ENCODE measurements at places on chromosomes 11 and 22. TPM values are rescaled to one million over a fixed set of nuclear protein-coding genes. Genes with fewer than 3 reads are reported as not detected.

GRCh38 chr22:26671317-26672059 lies 14.1 kb downstream of the MIAT start:
- peaks cover 7% of the 10 kb centered on the region for H3K4me1 ChIP-seq
- no peak for DNase-seq
- no peak overlapping the region for H3K27ac ChIP-seq
- no peaks in the 10 kb centered on the region for H3K36me3 ChIP-seq
- no peaks in the 10 kb centered on the region for H3K27me3 ChIP-seq

The FREY1 gene
- total RNA-seq: 2.7 TPM

The OR5P2 gene
- not detected for total RNA-seq

The PRDX5 gene
- 500 TPM for total RNA-seq

The ACTN3 gene
- total RNA-seq: 189 TPM

The KCNJ11 gene
- total RNA-seq: 17.0 TPM

GRCh38 chr11:113587308-113587739 lies 112.1 kb upstream of the DRD2 start:
- H3K27ac ChIP-seq: no peak overlapping the region
- DNase-seq: peak; percentile 2
- H3K4me1 ChIP-seq: no peaks in the 10 kb centered on the region
- no peaks in the 10 kb centered on the region for H3K36me3 ChIP-seq

The DBX1 gene
- total RNA-seq: not detected

DNA sequence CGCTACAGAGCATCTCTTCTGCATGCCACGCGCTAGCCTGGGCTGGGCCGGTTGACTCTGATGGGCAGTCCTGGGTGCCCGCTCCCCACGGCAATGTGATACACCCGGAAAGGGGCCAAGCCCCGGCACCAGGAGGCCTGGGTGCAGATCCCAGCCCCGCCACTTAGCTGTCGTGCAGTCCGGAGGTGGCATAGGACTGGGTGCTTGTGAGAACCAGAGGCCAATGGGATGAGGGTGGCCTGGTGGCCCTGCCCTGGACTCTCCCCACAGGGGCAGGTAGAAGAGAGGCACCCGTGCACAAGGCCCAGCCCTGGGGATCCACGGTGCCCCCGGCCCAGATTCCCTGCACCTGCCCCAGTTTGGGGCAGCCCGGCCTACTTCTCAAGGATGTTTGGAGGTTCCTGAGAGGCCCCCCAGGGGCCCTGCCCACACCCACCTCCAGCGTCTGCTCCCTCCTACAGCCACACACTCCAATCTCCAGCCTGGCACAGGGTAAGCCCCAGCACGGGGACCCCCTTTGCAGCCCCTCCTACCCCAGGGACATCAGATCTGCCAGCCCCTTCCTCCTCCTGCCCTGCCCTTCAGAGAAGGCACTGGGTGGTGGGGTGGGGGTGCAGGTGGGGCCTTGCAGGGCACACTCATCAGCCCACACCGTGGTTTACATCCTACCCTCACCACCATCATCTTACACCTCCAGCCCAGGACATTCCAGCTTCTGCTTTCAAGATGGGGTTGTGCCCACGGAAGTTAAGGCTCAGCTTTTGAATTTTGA lies 66.9 kb downstream of the CYTH4 start:
- no peak overlapping the region for H3K4me3 ChIP-seq
- no peak overlapping the region for H3K27ac ChIP-seq
- no peaks in the 10 kb centered on the region for H3K36me3 ChIP-seq
- peaks cover 6% of the 10 kb centered on the region for H3K27me3 ChIP-seq
- no peaks in the 10 kb centered on the region for H3K4me1 ChIP-seq
- no peak for DNase-seq

DNA sequence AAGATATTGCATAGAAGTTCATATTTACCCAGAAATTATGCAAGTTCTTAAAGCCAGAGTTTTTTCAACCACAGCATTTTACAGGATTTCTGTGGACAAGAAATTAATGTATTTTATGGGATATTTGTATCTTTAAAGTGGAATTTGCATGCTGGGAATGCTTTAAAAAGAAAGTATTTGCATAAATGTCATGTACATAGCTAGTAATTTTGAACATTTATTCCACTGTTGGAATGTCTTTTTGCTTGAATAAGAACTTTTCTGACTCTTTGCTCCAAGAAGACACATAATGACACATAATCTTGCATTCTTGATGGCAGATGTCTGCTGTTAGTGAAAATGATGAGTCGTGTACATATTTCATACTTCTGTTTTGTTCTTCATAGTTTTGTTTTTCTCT lies 66.6 kb downstream of the ATXN10 start:
- H3K27ac ChIP-seq: no peak overlapping the region
- DNase-seq: no peak
- peaks cover 38% of the 10 kb centered on the region for H3K36me3 ChIP-seq
- no peaks in the 10 kb centered on the region for H3K4me1 ChIP-seq
- no peak overlapping the region for H3K4me3 ChIP-seq

The MOGAT2 gene
- 0.21 TPM for total RNA-seq

- H3K4me3 ChIP-seq: peak overlapping the region; percentile 24
- peak overlapping the region; percentile 92 for H3K27ac ChIP-seq
- no peaks in the 10 kb centered on the region for H3K36me3 ChIP-seq
- no peak for DNase-seq
Observed at GRCh38 chr22:36065462-36065774, 36.8 kb upstream of the RBFOX2 start.

- no peaks in the 10 kb centered on the region for H3K4me1 ChIP-seq
- H3K27ac ChIP-seq: no peak overlapping the region
- H3K36me3 ChIP-seq: no peaks in the 10 kb centered on the region
Observed at GRCh38 chr11:103453915-103454709, 344.9 kb downstream of the DYNC2H1 start.

DNA sequence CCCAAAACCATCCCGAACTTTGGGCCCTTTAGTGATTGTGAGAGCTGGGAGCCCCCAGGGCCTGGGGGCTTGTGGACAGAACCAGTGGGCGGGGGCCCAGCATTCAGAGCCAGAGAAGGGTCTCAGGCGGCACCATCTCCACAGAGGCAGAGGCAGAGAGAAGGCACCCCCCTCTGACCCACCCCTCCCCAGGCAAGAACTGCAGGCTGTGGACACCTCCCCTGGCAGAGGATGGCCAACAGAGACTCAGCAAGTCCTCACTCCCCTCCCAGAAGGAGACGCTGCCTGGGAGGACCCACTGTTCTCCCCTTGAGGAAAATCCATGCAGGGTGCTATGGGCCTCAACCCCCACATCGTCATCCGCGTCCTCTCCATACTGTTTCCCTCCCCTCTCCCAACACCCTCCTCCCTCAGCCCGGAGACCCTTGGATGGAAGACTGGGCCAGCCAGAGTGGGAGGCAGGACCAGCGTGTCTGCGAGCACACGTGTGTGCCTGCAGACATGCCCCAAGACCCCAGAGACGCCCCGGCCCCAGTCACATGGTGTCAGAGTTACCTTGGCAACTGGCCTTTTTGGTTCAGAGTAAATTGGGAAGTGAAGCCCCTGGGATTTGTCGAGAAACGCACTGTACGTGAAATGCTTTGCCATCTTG lies 42.6 kb downstream of the KCNC1 start:
- H3K4me1 ChIP-seq: no peaks in the 10 kb centered on the region
- no peaks in the 10 kb centered on the region for H3K36me3 ChIP-seq
- no peak overlapping the region for H3K27ac ChIP-seq

DNA sequence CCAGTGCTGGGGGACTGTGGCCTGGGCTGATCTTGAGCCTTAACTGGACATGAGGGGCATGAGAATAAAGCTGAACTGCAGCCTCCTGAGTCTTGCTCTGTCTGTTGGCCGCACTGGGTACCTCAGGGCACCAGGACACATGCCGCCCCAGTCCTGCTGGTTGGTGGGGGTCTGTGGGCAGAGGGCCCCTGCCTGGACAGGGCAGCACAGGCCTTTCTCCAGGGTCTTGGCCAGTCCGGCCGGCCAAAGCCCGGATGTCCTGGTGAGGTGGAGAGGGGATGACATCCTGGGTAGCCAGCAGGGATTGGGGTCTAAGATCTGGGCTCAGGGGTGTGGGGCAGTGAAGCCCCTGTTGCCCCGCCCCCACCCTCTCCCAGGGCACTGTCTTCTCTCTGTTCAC lies 1.5 kb upstream of the RPS6KA4 start:
- no peaks in the 10 kb centered on the region for H3K27me3 ChIP-seq
- no peak overlapping the region for H3K4me3 ChIP-seq
- peaks cover 22% of the 10 kb centered on the region for H3K4me1 ChIP-seq
- peaks cover 3% of the 10 kb centered on the region for H3K36me3 ChIP-seq
- no peak for DNase-seq

GRCh38 chr11:124071623-124071948 lies 30.5 kb upstream of the OR10G7 start:
- no peaks in the 10 kb centered on the region for H3K36me3 ChIP-seq
- no peak overlapping the region for H3K4me3 ChIP-seq

GRCh38 chr22:23147617-23148387 lies 2.5 kb downstream of the RAB36 start:
- no peaks in the 10 kb centered on the region for H3K4me1 ChIP-seq
- H3K4me3 ChIP-seq: no peak overlapping the region
- no peak for DNase-seq
- no peaks in the 10 kb centered on the region for H3K27me3 ChIP-seq

The SOX6 gene
- 9.6 TPM for total RNA-seq

DNA sequence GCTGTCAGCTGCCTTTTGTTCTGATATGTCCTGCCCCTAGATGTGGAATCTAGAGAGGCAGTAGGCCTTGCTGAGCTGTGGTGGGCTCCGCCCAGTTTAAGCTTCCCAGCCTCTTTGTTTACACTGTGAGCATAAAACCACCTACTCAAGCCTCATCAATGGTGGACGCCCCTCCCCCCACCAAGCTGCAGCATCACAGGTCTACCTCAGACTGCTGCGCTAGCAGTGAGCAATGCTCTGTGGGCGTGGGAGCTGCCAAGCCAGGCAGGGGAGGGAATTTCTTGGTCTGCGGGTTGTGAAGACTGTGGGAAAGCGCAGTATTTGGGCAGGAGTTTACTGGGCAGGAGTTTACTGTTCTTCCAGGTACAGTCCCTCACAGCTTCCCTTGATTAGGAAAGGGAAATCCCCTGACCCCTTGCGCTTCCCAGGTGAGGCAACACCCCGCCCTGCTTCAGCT lies 98.5 kb downstream of the SMCO4 start:
- no peaks in the 10 kb centered on the region for H3K36me3 ChIP-seq
- no peaks in the 10 kb centered on the region for H3K4me1 ChIP-seq
- no peak overlapping the region for H3K4me3 ChIP-seq
- peak; percentile 23 for DNase-seq
- no peak overlapping the region for H3K27ac ChIP-seq

DNA sequence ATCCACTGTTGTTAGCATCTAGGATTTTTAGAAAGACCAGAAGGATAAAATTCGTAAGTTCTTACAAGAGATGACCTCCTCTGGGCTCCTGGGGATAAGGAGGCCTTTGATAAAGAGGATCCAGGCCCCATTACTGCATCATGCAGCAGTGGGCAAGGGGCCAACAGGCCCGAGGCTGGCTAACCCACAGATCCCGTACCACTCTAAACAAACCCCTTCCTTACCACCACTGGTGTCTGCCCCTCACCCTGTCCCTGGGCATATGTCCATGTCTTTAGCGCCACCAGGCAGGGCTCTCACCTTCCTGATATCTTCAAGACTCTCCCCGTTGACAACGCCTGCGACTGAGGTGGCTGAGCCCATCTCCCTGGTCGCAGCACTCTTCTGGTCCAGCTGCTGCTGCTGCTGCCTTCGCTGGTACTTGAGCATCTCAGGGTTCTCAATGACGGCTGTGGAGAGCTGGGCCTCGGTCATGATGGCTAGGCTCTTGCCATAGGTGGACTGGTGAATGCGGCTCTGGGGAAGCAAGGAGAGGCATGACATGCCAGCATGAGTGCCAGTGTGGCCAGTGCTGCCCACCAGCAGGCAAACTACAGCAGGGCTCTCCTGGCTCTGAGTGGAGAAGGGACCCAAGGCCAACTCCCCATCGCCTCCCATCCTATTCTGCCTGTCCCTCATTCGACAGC lies 46.2 kb downstream of the HIRA start:
- peaks cover 82% of the 10 kb centered on the region for H3K36me3 ChIP-seq
- no peak overlapping the region for H3K27ac ChIP-seq

DNA sequence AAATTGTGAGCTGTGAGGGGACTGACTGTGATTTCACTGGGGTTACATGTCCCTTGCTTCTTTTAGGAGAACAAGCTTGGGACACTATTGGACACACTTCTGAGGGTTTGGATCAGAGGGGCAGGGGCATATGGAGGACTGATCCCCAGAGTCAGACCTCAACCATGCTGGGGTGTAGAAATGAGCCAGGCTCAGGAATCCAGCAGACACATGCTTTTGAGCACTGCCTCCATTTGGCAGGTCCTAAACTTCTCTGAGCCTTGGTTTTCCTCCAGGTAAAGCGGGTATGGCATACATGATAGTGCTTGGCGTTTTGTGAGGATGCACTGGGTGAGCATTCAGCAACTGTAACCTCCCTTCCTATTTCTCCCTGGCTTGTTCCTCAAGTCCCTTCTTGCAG lies 74.7 kb downstream of the ADAMTS15 start:
- no peak for DNase-seq
- H3K4me3 ChIP-seq: no peak overlapping the region
- peaks cover 17% of the 10 kb centered on the region for H3K4me1 ChIP-seq
- H3K36me3 ChIP-seq: no peaks in the 10 kb centered on the region
- H3K27ac ChIP-seq: peak overlapping the region; percentile 92
- no peaks in the 10 kb centered on the region for H3K27me3 ChIP-seq

- H3K4me3 ChIP-seq: peak overlapping the region; percentile 37
- peaks cover 11% of the 10 kb centered on the region for H3K4me1 ChIP-seq
- H3K36me3 ChIP-seq: no peaks in the 10 kb centered on the region
- H3K27me3 ChIP-seq: no peaks in the 10 kb centered on the region
- DNase-seq: no peak
- peak overlapping the region; percentile 6 for H3K27ac ChIP-seq
Observed at GRCh38 chr22:41286639-41287091, 678 bp upstream of the RANGAP1 start.

The SLC22A9 gene
- total RNA-seq: not detected

The RIC3 gene
- total RNA-seq: 8.7 TPM

GRCh38 chr22:22848364-22848866 lies 39.2 kb upstream of the IGLL5 start:
- no peak overlapping the region for H3K27ac ChIP-seq
- no peaks in the 10 kb centered on the region for H3K4me1 ChIP-seq
- H3K27me3 ChIP-seq: no peaks in the 10 kb centered on the region
- H3K36me3 ChIP-seq: no peaks in the 10 kb centered on the region
- peak; percentile 61 for DNase-seq

- peaks cover 10% of the 10 kb centered on the region for H3K27me3 ChIP-seq
- peaks cover 6% of the 10 kb centered on the region for H3K4me1 ChIP-seq
- H3K36me3 ChIP-seq: no peaks in the 10 kb centered on the region
- H3K27ac ChIP-seq: no peak overlapping the region
- H3K4me3 ChIP-seq: no peak overlapping the region
Observed at GRCh38 chr11:72669527-72669926, 4.7 kb downstream of the PDE2A start.

- no peaks in the 10 kb centered on the region for H3K27me3 ChIP-seq
- peaks cover 10% of the 10 kb centered on the region for H3K4me1 ChIP-seq
- no peaks in the 10 kb centered on the region for H3K36me3 ChIP-seq
- no peak overlapping the region for H3K27ac ChIP-seq
- no peak overlapping the region for H3K4me3 ChIP-seq
Observed at GRCh38 chr22:27207907-27208306, 550.5 kb downstream of the MIAT start.

DNA sequence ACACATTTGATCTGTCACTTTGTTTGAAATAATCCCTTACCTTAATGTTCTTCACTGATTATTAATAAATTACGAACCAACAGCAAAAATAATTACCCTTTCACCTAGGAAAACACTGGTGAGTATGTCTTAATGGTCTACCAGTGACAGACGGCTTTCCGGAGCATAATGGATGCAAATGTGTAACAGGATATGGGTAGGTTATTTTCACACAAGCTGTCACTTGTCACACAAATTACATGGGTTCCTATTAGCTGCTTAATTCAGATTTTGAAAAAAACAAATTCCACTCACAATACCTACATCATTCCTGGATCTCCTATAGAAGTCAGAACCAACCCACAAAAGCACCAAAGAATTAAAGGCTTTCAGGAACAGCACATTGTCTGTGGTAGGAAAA lies 127.9 kb downstream of the WT1 start:
- H3K27me3 ChIP-seq: no peaks in the 10 kb centered on the region
- no peak overlapping the region for H3K4me3 ChIP-seq
- H3K4me1 ChIP-seq: no peaks in the 10 kb centered on the region
- no peak for DNase-seq

Measured in cardiac muscle cell (in vitro differentiated cells and primary cell).